ENCODE measurements at places on chromosomes 4 and X. TPM values are rescaled to one million over a fixed set of nuclear protein-coding genes. Genes with fewer than 3 reads are reported as not detected.
A peak's percentile ranks its signal among the peaks of the same experiment; 100 is the strongest.

GRCh38 chr4:42617030-42617429, 39.9 kb downstream of the ATP8A1 start:
- no peak for DNase-seq
- H3K4me3 ChIP-seq, result no peak overlapping the region
- no peaks in the 10 kb centered on the region for H3K4me1 ChIP-seq
- no peaks in the 10 kb centered on the region for H3K27me3 ChIP-seq
- no peak overlapping the region for H3K27ac ChIP-seq

GRCh38 chr4:93416344-93417128, 412.0 kb upstream of the ATOH1 start:
- no peak overlapping the region for H3K27ac ChIP-seq
- no peak for DNase-seq
- H3K36me3 ChIP-seq, result no peaks in the 10 kb centered on the region
- no peaks in the 10 kb centered on the region for H3K4me1 ChIP-seq

- DNase-seq, result no peak
- no peaks in the 10 kb centered on the region for H3K4me1 ChIP-seq
These were observed 423.9 kb upstream of the PITX2 start for GRCh38 chr4:111046811-111047210.

DNA sequence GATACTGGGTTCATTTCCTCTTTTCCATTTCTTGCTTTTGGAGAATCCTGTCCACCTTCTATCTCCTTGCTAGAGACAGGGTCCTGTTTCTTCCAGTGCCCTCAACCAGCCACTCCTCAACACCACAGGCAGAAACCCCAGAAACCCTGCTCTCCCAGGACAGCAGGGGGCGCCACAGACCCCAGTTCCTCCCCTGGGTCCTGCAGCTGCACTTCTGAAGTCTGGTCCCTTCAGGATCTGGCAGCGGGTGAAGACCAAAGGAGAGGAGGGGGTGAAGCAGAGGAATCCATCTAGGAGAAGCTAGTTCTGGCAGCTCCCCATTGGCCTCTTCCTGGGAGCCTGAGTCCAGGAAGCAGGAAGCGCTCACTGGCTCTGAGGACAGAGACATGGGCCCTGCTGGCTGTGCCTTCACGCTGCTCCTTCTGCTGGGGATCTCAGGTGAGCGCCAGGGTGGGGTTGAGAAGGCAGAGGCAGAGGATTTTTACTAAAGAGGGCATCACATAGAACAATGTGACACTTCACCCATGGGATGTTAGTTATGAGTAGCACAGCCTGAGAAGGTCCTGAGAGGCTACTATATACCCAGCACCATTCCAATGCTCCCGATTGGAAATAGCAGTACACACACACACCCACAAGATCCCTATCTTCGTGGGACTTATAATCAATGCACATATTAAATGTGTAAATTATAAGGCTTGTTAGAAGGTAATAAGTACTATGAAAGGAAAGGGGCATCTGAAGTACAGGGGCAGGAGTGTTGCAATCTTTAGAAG, at the start of gene PRSS48:
Gene PRSS48, plus strand, starts transcription at position 375 of the 776 bp plus-strand sequence. Its CDS starts 12 bp downstream, at position 387.
- H3K27me3 ChIP-seq, result no peaks in the 10 kb centered on the region
- DNase-seq, result no peak
- H3K27ac ChIP-seq, result no peak within 1 kb of the TSS

- no peaks in the 10 kb centered on the region for H3K27me3 ChIP-seq
- no peak for DNase-seq
- H3K4me3 ChIP-seq, result no peak overlapping the region
- H3K27ac ChIP-seq, result no peak overlapping the region
These were observed 14.4 kb downstream of the DDIT4L start for GRCh38 chr4:100175858-100176257.

DNA sequence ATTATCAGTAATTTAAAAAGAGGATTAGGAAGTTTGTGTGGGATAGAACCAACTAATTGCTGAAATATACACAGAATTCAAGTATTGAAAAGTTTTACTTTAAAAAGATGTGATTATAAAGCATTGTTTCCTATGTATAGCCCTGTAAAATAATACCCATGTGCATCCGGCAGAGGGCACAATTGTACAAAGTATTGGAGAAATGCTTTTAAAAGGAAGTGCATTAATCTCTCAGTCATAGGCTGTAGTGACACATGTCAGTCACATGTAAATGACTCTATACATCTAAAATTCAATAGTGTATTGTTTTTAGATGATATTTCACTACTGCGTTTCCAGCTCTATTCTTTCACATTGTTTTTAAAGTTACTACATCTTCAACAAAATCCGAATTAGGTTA, 9.7 kb upstream of the GEMIN8 start:
- H3K36me3 ChIP-seq, result no peaks in the 10 kb centered on the region
- no peaks in the 10 kb centered on the region for H3K4me1 ChIP-seq
- H3K4me3 ChIP-seq, result no peak overlapping the region
- DNase-seq, result peak; percentile 56

- H3K4me3 ChIP-seq, result no peak overlapping the region
- H3K36me3 ChIP-seq, result no peaks in the 10 kb centered on the region
- H3K4me1 ChIP-seq, result no peaks in the 10 kb centered on the region
- H3K27ac ChIP-seq, result no peak overlapping the region
- peaks cover 21% of the 10 kb centered on the region for H3K27me3 ChIP-seq
These were observed 11.8 kb upstream of the MAN2B2 start for GRCh38 chr4:6562931-6563901.

DNA sequence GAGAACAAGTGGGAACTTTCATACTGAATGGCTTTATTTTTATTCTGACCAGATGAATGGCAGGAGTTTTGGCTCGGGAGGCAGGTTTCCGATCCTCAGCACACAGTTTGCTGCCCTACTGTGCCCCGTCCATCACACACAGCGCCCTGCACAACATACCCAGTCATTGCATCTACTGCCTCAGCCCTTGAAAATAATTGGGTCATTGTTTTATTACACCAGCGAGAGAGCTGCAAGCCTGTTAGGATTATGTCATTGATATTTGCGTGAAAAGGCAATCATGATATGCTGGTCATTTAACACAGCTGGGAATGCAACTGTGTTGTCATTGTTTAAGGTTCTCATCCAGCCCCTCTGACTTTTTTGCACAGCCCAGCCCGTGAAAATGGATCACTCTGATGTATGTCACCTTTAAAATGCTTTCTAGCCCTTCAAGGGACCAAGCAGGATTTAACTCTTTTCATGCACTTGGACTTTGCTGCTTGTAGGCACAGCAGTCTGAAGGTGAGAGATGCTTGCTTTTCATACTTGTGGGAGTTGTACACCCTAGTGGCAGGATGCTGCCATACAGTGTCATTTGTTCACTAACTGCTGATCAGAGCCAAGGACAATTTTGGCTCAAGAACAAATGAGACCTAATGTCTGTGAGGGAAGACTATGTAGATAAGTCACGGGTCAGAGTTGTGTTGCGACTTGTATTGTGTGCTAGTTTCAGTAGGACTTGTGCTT, 62.3 kb downstream of the RTL9 start:
- no peak overlapping the region for H3K27ac ChIP-seq
- H3K27me3 ChIP-seq, result no peaks in the 10 kb centered on the region
- DNase-seq, result no peak
- H3K36me3 ChIP-seq, result no peaks in the 10 kb centered on the region
- no peaks in the 10 kb centered on the region for H3K4me1 ChIP-seq
- no peak overlapping the region for H3K4me3 ChIP-seq

GRCh38 chr4:148630051-148630450, 187.8 kb upstream of the NR3C2 start:
- DNase-seq, result no peak

GRCh38 chrX:45479196-45479834, 278.6 kb upstream of the DIPK2B start:
- no peaks in the 10 kb centered on the region for H3K36me3 ChIP-seq
- H3K4me3 ChIP-seq, result no peak overlapping the region
- no peaks in the 10 kb centered on the region for H3K4me1 ChIP-seq
- no peak for DNase-seq

- H3K4me3 ChIP-seq, result no peak overlapping the region
- no peaks in the 10 kb centered on the region for H3K27me3 ChIP-seq
- H3K4me1 ChIP-seq, result no peaks in the 10 kb centered on the region
These were observed 207.1 kb downstream of the TRAM1L1 start for GRCh38 chr4:116878280-116878679.

CT45A9 gene
- total RNA-seq, result not detected

- H3K27me3 ChIP-seq, result no peaks in the 10 kb centered on the region
- no peak overlapping the region for H3K27ac ChIP-seq
- H3K36me3 ChIP-seq, result no peaks in the 10 kb centered on the region
- H3K4me1 ChIP-seq, result no peaks in the 10 kb centered on the region
These were observed 213.3 kb downstream of the ANKRD50 start for GRCh38 chr4:124499261-124499660.

- no peaks in the 10 kb centered on the region for H3K36me3 ChIP-seq
- no peak overlapping the region for H3K27ac ChIP-seq
- no peaks in the 10 kb centered on the region for H3K4me1 ChIP-seq
These were observed 169.4 kb downstream of the GLUD2 start for GRCh38 chrX:121216641-121217374.

PLAC8 gene
- total RNA-seq, result 17.8 TPM

- H3K36me3 ChIP-seq, result no peaks in the 10 kb centered on the region
- peaks cover 86% of the 10 kb centered on the region for H3K4me1 ChIP-seq
- DNase-seq, result no peak
- no peaks in the 10 kb centered on the region for H3K27me3 ChIP-seq
- H3K4me3 ChIP-seq, result no peak overlapping the region
- no peak overlapping the region for H3K27ac ChIP-seq
These were observed 7.5 kb downstream of the STIM2 start for GRCh38 chr4:26867914-26868684.

DNA sequence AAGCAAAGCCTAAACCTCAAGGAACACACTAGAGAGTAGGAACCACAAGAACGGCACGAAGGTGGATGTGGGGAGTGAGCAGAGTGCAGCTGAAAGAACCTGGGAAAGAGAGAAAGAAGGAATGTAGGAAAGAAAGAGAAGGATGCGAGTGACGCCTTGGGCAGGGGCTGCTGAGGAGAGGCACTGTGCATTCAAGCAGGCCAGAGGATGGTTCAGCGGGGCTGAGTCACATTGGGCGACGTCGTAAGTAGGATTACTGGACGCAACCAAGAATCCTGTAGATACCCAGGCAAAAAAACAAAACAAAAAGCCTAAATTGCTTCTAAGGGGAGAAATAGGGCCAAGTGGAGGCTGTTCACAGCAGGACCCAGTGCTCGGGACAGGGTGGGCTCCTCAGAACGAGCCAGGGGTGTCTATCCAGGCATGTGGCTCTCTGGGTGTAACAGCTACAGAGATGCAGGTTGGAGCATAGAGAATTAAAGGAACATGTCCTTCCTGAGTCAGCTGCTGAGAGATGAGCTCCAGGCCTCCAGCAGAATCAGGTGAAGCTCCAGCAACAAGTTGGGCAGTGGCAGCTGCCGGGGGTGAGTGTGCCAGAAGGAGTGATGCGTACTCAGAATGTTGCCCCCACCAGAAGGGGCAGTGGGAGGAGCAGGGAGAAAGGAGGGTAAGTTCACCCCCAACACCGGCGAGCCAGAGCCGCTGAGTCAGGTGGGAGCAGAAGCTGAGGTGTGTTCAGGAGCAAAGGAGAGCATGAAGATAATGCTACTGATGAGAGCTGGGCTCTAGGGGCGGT, 38.6 kb downstream of the NELFA start:
- no peaks in the 10 kb centered on the region for H3K36me3 ChIP-seq
- H3K27me3 ChIP-seq, result no peaks in the 10 kb centered on the region
- H3K27ac ChIP-seq, result no peak overlapping the region
- no peaks in the 10 kb centered on the region for H3K4me1 ChIP-seq
- no peak overlapping the region for H3K4me3 ChIP-seq
- no peak for DNase-seq

DNA sequence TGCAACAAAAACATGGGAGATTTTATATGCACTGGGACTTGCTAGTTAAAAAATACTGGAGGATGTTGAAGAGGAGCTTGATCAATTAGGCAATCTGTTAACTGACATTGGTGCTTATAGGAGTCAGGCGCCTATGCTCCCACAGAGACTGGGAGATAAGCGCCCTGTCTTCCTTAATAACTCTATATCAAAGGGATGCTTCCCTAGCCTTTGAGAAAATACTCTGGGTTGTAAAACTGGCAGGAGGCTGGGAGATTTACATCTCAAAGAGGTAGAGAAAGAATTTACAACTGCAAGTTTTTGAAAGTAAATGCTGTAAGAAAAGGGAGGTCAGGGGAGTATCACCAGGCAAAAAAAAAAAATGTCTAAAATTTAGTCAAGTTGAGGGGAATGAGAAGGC, 325.4 kb downstream of the PCDH10 start:
- H3K27ac ChIP-seq, result no peak overlapping the region
- H3K4me1 ChIP-seq, result no peaks in the 10 kb centered on the region
- H3K36me3 ChIP-seq, result no peaks in the 10 kb centered on the region
- no peaks in the 10 kb centered on the region for H3K27me3 ChIP-seq

DNA sequence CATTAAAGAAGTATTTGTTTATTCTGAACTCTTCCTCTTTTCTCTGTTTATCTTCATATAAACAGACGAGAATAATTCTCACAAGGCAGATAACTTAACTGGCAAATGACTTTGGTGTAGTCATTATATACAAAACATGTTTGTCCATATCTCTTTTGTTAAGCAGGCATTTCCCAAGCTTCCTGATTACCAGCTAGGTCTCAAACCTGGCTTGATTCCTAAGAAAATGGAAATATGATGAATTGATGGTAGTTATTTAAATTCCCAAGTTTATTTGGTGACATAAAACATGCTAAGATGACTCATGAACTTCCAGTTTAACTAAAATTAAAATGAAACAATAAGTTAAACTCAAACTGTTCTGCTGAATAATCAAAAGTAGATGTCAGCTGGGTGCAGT, 96.8 kb downstream of the ARSJ start:
- no peaks in the 10 kb centered on the region for H3K27me3 ChIP-seq
- DNase-seq, result no peak
- no peaks in the 10 kb centered on the region for H3K4me1 ChIP-seq
- H3K4me3 ChIP-seq, result no peak overlapping the region

- H3K27ac ChIP-seq, result no peak overlapping the region
- no peaks in the 10 kb centered on the region for H3K36me3 ChIP-seq
- no peak overlapping the region for H3K4me3 ChIP-seq
- no peak for DNase-seq
- no peaks in the 10 kb centered on the region for H3K4me1 ChIP-seq
These were observed 10.7 kb upstream of the WDR17 start for GRCh38 chr4:176054942-176055341.

ANOS1 gene
- total RNA-seq, result not detected

GRCh38 chr4:55336138-55337034, 9.7 kb upstream of the SRD5A3 start:
- no peaks in the 10 kb centered on the region for H3K36me3 ChIP-seq
- no peak overlapping the region for H3K27ac ChIP-seq
- DNase-seq, result no peak
- H3K4me3 ChIP-seq, result no peak overlapping the region

DNA sequence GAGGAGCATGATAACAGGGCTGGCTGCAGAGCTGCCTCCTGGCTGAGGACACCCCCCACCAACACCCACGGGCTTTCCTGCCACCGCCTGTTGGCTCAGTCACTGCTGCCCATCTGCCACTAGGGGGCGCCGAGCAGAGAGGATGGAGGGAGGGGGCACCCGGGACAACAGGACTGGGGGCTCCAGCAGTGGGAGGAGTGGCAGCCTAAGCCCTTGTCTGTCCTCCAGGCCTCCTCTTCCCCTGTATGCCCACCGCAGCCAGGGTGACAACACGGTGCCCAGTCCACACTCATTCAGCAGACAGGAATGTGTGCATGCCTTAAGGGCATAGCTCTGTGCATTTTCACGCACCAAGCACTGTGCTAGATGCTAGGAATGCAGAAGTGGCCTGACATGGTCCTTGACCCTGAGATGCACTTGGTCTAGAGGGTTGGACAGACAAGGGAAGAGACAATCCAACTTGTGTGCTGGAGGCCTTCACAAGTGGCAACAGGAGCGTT, 149.9 kb downstream of the AMMECR1 start:
- DNase-seq, result peak; percentile 35
- H3K27me3 ChIP-seq, result no peaks in the 10 kb centered on the region

GRCh38 chrX:97260679-97261078, 377.0 kb downstream of the RPA4 start:
- H3K36me3 ChIP-seq, result no peaks in the 10 kb centered on the region
- no peak overlapping the region for H3K4me3 ChIP-seq
- H3K4me1 ChIP-seq, result no peaks in the 10 kb centered on the region
- H3K27ac ChIP-seq, result no peak overlapping the region

All from CD8-positive, alpha-beta memory T cell (primary cell).